ENCODE measurements at places on chromosomes 2 and 18. TPM values are rescaled to one million over a fixed set of nuclear protein-coding genes. Genes with fewer than 3 reads are reported as not detected.

Gene SCYGR1
- total RNA-seq, result not detected

Gene ALK
- 2.3 TPM for total RNA-seq

Gene LRATD1
- total RNA-seq, result 1.0 TPM

Gene ACVR1
- 34.7 TPM for total RNA-seq

Gene PJVK
- 8.8 TPM for total RNA-seq

Gene VAMP8
- 38.5 TPM for total RNA-seq

Gene CYBRD1
- 603 TPM for total RNA-seq

Gene UPP2
- total RNA-seq, result not detected

Gene RAD51AP2
- total RNA-seq, result not detected

Gene REG1A
- total RNA-seq, result not detected

Gene LRRC30
- not detected for total RNA-seq

Gene VIT
- 114 TPM for total RNA-seq

Gene ST6GAL2
- total RNA-seq, result 0.17 TPM

Gene SLC19A3
- 253 TPM for total RNA-seq

Gene INHA
- total RNA-seq, result 0.66 TPM

Gene MSTN
- 0.38 TPM for total RNA-seq

Gene ALPG
- total RNA-seq, result not detected

Gene RAB17
- total RNA-seq, result not detected

Gene NAT8
- total RNA-seq, result not detected

Gene PGAP1
- 12.4 TPM for total RNA-seq

Gene FOXI3
- not detected for total RNA-seq

Gene SLC9A4
- total RNA-seq, result not detected

Gene LAMA3
- 33.1 TPM for total RNA-seq

Gene TMEFF2
- not detected for total RNA-seq

Gene LOXHD1
- total RNA-seq, result 3.2 TPM

Gene ARHGAP15
- 32.5 TPM for total RNA-seq

Gene CCL20
- total RNA-seq, result not detected

Gene ICOS
- not detected for total RNA-seq

Gene OSBPL6
- 0.68 TPM for total RNA-seq

Gene RAB6C
- not detected for total RNA-seq

Gene FAM124B
- 5.7 TPM for total RNA-seq

Gene ABHD1
- not detected for total RNA-seq

Gene SNORC
- total RNA-seq, result 0.49 TPM

Gene FNDC4
- total RNA-seq, result 54.9 TPM

Gene KLF7
- 34.1 TPM for total RNA-seq

Gene PPIG
- total RNA-seq, result 43.7 TPM

Gene METAP1D
- 4.8 TPM for total RNA-seq

Gene ARHGEF4
- 6.4 TPM for total RNA-seq

Gene RGPD3
- 2.4 TPM for total RNA-seq

Gene TMEM163
- not detected for total RNA-seq

Gene CAPN13
- not detected for total RNA-seq

Gene SUPT7L
- 30.3 TPM for total RNA-seq

Gene OSBPL1A
- total RNA-seq, result 67.6 TPM

Gene SULT1C2
- total RNA-seq, result 0.51 TPM

Gene NCKAP5
- total RNA-seq, result 6.4 TPM

Gene AKAIN1
- total RNA-seq, result 2.9 TPM

All from subcutaneous adipose tissue (tissue), 4 donors.